ENCODE measurements at places on chromosomes 3 and 15.

GRCh38 chr3:57017459-57017845 lies 43.0 kb upstream of the SPATA12 start:
- no peak for DNase-seq

- DNase-seq: no peak
Measured at GRCh38 chr3:157531301-157531660, 28.1 kb upstream of the VEPH1 start.

DNA sequence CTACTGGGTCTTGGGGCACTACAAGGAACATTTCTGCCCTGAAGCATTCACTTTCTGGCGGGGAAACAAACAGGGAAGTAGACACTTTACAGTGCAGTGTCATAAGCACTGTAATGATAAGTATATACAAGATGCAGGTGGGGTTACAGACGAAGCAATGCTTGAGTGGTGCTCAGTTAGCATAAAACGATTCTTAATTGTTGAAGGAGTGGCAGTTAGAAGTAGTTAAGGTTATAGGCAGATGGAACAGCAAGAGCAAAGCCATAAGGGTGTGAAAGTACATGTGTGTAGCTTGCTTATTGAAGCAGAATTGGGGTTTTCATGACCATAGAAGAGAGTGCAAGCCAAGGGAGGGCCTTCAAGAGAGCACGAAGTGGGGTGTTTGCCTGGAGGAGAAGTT lies 46.2 kb downstream of the SLC25A26 start:
- no peak for DNase-seq

DNA sequence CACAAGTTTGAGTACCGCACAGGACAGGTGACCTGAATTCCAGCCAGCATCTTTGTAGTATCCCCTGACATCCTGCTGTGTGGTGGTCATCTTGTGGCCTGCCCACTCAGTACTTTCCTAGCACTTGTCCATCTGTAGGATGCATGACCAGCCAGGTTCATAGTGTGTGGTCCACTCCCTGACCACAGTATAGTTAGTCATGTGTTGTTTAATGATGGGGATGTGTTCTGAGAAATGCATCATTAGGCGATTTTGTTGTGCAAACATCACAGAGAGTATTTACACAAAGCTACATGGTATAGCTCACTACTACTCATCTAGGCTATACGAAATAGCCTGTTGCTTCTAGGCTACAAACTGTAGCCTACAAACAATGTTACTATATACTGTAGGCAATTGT lies 16.9 kb upstream of the RBPMS2 start:
- no peak for DNase-seq

GRCh38 chr3:12750658-12751071 lies 8.4 kb downstream of the TMEM40 start:
- peak; percentile 4 for DNase-seq

DNA sequence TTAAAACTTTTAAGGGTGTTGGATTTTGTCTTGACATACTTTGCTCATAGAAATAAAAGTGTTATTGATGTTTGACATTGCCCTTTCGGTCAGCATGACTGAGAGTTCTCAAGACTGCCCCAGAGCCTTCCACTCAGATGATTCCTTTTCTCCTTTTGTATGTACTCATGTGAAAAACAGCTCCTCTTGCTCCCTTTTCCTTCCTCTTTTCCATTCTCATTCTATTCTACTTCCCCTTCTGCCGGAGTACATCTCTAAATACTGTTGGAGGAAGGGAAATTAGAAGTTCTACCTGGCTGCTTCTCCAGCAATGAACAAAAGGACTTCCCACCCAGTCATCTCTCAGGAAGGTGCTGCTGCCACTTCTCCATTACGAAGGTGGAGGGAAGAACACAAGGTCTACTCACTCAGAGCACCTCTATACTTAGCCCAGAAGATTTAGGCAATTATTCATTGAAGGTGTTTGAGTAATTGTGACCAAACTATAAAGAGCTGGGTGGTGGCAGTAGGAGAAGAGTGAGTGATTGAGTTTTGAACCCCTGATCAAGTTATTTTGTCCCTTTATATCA lies 163.8 kb upstream of the MBNL1 start:
- no peak for DNase-seq

DNA sequence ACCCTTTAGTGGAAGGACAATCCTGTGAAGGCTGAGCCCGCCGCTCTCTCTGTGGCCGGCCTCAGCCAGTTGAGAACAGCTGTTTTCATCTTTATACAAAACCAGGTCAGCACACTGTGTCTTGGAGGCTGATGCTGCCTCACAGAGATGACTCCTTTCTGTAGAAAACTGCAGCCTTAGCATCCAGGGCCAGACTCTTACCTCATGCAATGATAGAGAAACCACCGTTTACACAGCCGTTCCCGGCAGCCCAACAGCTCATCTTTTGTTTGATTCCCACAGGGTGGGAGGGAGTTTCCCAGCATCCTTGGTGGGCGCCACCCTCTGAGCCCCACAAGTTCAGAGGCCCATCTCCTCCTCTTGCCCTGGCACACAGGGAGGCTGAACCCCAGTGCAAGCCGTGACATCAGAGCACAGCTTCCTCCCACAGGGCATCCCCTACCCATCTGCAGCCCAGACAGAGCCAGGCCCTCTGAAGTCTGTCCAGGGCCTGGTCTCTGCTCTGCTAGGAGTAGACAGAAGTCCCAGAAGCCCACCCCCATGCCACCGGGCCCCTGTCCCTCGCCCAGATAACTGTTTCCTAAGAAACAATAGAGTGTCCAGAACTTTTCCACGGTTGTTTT lies 105.0 kb downstream of the LRRK1 start:
- peak; percentile 21 for DNase-seq

DNA sequence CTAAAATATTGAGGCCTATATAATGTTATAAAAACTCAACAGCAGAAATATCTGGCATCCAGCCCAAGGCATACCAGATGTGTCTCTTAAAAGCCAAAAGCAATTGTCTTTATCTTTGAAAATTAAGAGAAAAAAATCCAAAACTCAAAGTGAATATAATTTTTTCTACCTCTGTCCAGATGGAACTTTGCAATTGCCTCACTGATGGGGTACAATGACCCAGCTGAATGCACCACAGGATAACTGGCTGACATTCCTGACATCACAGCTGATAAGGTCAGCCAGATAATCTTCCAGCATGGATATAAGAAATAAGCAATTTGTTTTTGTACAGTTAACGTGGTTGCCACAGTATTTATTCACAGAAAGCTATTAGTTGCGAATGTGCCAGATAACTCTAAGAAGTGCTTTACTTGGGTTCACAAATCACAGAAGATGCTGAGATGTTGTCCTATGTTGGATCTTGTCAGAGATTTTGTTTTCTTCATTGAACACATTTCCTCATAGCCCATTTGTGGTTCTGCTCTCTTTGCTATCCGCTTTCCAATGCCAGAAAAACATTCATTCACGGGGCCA lies 566.9 kb upstream of the CCDC54 start:
- DNase-seq: no peak

DNA sequence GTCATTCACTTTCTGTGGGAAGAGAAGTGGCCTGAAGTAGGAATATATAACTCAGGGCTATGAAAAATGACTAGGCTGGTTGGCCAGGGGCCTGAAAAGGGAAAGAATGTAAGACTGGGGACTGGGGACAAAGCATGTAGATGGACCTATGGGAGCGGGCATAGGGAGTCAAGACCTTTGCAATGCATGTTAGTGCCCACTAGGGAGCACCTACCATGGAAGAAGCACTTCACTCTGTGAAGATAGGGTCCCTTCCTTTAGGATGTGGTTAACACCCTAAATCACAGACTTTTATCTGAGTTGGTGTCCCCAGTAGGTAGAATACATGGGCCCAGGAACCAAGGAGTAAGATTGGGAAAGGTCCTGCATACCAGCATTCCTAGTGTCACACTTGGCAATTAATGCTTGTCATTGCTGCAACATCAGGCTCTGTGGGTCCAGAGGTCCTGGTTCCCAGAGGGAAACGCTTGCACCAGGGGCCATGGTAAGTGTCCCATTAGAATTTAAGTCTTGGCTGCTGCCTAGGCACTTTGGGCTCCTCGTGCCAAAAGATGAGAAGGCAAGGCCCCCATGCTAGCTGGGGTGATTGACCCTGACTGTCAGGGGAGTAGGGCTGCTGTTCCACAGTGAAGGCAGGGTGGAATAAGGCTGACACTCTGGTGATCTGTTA lies 79.6 kb downstream of the CRYGS start:
- no peak for DNase-seq

- DNase-seq: no peak
Measured at GRCh38 chr15:67303490-67304363, 49.1 kb downstream of the IQCH start.

DNA sequence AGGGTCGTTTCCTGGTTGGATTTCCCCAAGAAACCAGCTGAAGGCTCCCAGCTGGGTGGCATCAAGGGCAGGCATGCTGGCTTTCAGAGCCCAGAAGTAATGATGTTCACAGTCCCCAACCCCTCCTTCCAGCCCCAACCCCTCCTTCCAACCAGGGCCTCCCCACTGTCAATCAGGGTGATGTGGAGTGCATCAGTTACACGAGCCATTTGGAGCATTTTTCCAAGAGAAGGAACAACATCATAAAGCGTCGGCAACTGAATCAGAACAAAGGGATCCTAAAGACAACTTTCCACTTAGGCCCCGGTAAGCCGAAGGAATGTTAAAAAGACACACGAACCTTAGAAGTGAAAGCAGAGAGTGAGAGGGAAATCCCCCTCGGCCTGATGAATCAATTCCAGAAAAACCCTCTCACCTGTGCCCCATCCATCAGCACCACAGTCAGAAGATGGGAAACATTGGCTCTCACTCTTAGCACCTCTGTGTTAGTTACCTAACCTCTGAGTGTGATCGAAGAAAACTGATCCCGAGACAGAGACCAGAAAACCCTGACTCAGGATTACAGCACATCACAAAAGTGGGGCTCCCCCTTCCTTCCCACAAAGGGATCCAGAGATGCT lies 101.2 kb upstream of the WNT5A start:
- DNase-seq: no peak

- DNase-seq: no peak
Measured at GRCh38 chr3:31958701-31959152, 22.3 kb downstream of the OSBPL10 start.

GRCh38 chr3:55482496-55483195 lies 4.5 kb downstream of the WNT5A start:
- DNase-seq: peak; percentile 30

GRCh38 chr3:175433026-175433674 lies 574.0 kb downstream of the NAALADL2 start:
- DNase-seq: no peak

DNA sequence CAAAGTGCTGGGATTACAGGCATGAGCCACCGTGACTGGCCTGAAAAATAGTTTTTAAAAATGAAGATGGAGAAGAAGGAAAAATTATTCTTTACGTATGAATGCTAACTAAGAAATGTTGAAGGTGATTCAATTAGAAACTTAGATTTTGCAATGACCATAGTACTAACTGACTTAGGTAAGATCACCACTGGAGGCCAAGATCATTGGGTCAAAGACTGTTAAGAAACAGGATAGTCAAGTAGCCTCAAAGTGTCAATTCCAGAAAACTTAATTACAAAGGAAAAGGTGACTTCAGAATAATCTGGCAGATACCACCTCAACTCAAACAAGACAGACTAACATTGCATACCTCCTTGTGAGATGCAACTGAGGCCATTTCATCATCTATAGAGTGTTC lies 119.3 kb downstream of the FRMD4B start:
- no peak for DNase-seq

DNA sequence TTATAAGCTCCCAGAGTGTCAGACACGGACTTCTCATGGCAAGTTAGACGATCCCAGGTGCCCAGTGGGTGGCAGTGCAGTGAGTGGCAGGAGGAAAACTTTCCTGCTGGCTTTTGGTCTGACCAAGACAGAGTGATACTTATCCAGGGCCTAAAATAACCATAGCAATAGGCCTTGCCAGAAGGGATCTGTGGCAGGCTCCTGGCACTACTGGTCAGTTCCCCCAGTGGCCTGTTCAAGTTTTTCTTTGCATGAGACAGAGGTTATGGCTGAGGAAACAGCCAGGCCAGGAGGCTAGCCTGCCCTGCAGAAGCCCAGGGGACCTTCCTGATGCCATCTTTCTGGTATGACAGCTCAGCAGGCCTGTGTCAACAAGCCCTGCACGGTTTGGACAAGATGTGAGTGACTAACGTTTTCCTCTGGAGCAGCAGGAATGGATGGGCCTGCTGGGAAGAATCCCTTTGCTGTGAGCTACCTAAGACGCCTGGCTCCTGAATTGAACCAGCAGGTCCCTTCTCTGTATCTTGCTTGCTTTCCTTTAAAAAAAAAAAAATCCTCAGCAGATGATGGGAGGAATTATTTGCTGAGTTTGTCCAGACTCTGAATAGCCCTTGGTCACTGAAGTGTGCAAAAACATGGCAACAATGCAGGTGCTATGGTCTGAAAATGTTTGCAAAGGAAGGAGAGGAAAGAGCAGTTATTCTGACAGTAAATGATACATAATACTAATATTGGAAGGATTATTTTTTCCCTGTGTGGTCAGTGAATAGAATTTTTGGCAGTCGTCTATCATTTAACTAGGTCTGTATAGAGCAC lies 18.0 kb downstream of the SCG5 start:
- no peak for DNase-seq

DNA sequence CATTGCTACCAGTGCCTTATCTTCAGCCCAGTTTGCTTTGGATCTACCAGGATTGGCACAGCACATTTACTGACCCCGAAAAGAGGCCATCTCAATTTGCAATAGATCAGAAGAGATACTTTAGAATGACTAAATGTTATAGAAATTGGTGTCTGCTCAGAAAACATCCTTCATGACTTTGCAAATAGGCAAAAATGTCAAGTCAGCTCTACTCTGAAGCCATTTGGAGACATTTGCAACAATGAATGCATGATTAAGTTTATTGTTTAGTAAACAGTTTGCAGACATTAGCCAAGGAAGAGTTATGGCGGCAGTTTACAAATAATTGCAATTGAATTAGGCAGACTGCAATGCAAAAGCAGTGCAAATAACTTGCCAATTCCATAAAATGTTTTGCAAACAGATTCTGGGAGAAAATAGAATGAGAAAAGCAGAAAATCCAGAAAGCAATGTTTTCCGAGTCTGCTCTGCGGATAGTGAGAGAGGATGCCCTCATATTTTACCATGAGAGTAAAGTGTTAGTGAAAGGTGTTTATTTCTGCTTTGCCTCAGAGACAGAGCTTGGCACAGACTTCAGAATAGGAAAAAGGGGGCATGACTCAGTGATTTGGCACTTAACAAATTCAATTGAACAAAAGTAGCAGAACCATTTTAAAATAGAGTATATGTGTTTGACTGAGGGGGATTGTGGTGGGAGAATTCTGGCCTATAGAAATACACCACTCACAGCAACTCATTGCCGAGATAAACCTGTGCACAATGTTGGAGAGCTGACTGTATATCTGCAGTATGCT lies 334.9 kb upstream of the NR2F2 start:
- no peak for DNase-seq

GRCh38 chr15:98131924-98132323 lies 171.4 kb downstream of the ARRDC4 start:
- no peak for DNase-seq

- DNase-seq: no peak
Measured at GRCh38 chr3:127488740-127489139, 101.8 kb downstream of the TPRA1 start.

Data from D341Med (cell line).